Right ventricle myocardium superior (tissue), 1 donor: ENCODE measurements at places on chromosomes 6 and 20.
A peak's percentile ranks its signal among the peaks of the same experiment; 100 is the strongest.

GRCh38 chr6:137058037-137058436, 13.3 kb upstream of the IL20RA start:
- DNase-seq = no peak

- DNase-seq = no peak
These were observed 9.2 kb downstream of the GPX5 start for GRCh38 chr6:28534875-28535274.

GRCh38 chr20:38337561-38338140, 8.6 kb upstream of the LBP start:
- DNase-seq = no peak

DNA sequence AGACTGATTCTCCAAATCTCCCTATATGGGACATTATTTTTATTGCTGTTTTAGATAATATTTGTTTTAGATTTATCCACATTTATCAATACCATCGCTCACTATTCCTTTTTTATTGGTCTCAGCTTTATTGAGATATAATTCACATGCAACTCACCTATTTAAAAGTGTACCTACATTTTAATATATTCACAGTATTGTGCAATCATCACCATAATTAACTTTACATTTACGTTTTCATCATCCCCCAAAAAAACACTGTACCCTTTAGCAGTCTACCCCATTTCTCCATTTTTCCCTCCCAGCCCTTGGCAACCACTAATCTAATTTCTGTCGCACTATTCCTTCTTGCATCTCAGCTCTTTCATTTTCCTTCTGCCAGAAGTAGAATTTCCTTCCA, 110.8 kb upstream of the HDAC2 start:
- no peak for DNase-seq

- DNase-seq = no peak
These were observed 43.6 kb downstream of the ZDHHC14 start for GRCh38 chr6:157424491-157425020.

DNA sequence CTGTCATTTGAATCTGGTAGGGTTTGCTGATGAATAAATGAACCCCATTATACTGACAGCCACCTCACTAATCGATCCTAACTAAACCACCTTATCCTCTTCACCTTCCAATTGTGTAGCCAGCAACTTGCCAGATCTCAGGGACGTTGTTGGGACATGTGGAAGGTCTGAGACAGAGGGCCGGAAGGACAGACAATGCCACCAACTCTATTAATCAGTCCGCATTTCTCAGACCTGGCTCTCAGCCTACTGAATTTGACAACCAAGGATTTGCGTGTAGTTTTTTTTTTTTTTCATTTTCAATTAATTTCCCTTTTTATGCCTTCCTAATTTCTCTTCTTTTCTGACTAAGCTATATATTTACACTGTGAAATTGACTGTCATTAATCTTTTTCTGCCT, 122.5 kb downstream of the CARMIL1 start:
- no peak for DNase-seq

- peak; percentile 90 for DNase-seq
These were observed 119.5 kb upstream of the CD93 start for GRCh38 chr20:23205611-23206041.

GRCh38 chr20:3068986-3069900, 2.2 kb upstream of the OXT start:
- DNase-seq = no peak

DNA sequence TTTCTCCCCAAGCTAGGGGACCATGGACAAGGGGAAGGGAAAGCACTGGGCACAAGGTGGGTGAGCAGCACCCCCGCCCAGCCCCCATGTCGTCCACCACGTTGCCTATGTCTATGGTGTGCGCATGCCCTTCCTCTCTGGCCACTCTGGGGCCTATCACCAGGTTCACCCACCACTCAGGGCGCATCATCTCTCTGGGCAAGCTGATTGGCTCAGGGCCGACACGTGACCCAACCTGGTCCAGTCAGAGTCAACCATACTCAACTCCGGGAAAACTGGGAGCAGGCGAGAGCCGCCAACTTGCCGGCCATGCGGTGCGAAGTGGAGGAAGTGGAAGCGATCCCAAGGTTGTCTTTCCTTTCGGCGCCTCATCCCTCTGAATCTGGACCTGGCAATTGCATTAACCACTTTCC, 25.9 kb downstream of the ACSS1 start:
- no peak for DNase-seq

DNA sequence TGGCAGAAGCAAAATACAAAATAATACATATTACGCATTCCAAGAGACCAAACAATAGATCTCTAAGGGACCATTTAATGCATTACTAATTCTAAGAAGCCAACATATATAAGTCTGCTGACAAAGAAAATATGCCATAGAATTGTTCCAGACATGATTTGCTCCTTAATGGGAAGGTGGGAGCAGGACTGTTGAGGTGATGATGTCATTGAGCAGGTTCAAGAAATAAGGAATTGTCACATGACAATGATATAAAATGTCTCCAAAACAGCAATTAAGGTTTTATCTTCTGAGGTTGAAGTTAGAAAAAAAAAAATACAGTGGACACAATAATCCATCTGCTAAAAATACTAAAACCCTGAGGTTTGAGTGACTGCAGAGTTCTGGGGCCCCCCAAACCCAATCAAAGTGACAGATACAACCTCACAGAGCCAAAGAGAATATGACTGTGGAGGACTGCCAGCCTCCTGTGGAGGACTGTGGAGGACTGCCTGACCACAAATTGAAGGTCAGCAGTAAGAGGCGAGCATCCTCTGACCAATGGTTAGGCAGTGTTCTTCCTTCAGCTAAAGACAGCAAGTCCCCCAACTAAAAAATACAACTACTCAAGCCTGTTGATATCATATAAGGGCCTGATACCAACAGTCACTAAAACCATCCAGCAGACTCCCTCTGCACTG, 39.0 kb downstream of the TOMM6 start:
- DNase-seq = no peak

GRCh38 chr6:130560231-130560630, 194.4 kb downstream of the TMEM200A start:
- DNase-seq = no peak

DNA sequence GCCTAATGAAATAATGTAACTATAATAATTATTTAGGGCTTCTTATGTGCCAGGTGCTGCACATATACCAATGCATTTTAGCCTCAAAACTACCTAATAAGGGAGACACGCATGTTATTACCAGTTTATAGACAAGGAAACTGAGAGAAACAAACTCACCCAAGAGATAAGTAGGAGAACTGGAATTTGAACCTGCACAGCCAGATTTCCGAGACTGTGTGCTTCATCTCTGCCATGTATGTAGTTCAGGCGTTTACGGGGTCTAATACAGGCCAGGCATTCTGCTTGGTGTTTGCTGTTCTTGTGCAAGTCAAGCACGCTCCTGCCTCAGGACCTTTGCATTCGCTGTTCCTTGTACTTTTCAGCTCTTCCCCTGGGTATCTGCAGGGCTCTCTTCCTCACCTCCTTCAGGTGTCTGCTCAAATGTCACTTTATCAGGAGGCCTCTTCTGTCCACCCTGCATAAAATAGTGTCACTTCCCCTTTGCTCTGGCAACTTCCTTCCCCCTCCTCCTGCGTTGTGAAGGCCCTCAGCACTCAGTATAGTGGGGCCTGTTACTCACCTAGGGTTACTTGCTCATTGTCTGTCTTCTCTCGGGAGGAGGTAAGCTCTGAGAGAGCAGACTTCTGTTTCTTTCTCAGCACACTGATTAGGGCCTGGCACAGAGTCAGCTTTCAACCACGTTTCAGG, 6.1 kb upstream of the NSFL1C start:
- DNase-seq = no peak

- DNase-seq = peak; percentile 88
These were observed 35.2 kb upstream of the HLA-G start for GRCh38 chr6:29792123-29793035.

DNA sequence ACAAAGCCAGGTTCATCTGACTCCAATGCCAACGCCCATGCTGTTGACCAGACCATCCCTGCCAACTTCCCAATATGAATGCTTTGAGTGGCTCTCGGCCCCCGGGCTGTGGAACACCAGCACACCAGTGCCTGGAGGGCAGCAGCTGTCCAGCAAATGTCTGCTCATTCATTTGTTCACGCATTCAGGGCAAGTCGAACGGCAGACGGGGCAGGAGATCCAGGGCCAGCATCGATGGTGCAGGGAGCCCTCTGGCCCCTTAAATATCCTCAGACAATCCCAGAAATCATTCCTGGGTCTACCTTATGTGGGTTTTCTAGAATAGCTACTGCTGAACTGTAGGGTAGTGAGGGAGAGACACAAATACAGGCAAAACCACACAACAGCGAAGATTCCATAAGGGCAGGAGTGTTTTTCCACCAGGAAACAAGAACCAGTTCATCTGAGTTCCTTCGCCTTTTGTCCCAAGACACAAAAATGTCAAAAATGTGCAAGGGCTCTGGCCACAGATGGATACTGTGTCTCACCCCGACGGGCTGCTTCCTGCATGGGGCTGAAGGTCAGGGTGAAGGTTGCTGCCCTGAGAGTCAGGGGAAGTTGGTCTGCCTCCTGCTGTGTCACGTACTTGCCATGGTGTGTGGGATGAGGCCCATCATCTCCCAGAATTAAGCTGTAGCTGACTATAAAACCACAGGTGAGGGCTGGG, 15.5 kb downstream of the RIPOR3 start:
- DNase-seq = no peak

GRCh38 chr6:87118054-87118453, 23.1 kb upstream of the CGA start:
- no peak for DNase-seq

GRCh38 chr6:87561017-87561416, 28.8 kb downstream of the RARS2 start:
- DNase-seq = no peak

GRCh38 chr6:2914318-2914660, 11.2 kb upstream of the SERPINB9 start:
- no peak for DNase-seq

- DNase-seq = no peak
These were observed 144.0 kb downstream of the FLRT3 start for GRCh38 chr20:14193443-14193842.

GRCh38 chr6:73980096-73980495, 284.1 kb downstream of the CD109 start:
- DNase-seq = no peak

GRCh38 chr6:23154159-23154558, 584.8 kb downstream of the HDGFL1 start:
- DNase-seq = no peak

DNA sequence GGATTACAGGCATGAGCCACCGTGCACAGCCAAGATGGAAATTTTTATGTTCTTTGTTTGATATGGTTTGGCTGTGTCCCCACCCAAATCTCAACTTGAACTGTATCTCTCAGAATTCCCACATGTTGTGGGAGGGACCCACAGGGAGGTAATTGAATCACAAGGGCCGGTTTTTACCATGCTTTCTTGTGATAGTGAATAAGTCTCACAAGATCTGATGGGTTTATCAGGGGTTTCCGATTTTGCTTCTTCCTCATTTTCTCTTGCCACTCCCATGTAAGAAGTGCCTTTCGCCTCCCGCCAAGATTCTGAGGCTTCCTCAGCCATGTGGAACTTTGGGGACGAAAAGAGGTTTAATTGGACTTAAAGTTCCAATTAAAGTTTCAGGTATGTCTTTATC, 14.6 kb downstream of the EEF1A1 start:
- no peak for DNase-seq

- no peak for DNase-seq
These were observed 38.8 kb downstream of the MAP7 start for GRCh38 chr6:136511397-136511796.

GRCh38 chr6:36444470-36444869, 1.7 kb downstream of the KCTD20 start:
- no peak for DNase-seq

DNA sequence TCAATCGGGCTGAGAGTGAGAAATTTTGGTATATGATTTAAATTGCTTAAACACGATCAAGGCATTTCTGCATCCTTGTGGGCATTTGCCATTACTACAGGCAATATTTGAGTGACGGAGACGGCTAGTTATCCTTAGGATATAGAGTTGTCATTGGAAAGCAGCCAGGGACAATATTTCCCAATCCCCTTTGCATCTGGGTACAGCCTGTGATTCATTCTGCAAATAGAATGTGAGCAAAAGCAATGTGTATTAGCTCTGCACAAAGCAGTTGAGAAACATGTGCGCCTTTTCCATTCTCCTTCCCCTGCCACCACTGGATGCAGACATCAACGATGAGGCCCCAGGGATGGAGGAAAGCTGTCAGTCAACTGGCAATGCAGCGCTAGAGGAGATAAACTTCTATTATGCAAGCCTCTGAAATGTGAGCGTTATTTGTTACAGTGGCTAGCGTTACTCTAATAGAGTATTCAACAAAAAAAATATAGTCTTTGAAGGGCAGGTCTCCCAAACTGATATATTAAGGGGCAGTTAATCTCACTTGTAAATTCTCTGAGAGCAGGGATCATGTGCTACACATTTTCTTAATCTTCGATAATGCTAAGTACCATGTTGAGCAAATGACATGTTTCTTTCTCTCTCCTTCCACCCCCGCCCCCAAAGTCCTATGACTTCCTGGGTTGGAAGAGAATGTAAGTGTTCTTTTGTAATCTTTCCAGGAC, 37.1 kb upstream of the NCOA3 start:
- peak; percentile 73 for DNase-seq

GRCh38 chr6:33589731-33590530, 9.9 kb upstream of the BAK1 start:
- DNase-seq = peak; percentile 67

GRCh38 chr6:135071541-135071940, 16.9 kb upstream of the HBS1L start:
- no peak for DNase-seq

- no peak for DNase-seq
These were observed 27.5 kb downstream of the SUN5 start for GRCh38 chr20:32976746-32977145.

- DNase-seq = no peak
These were observed 56.1 kb upstream of the NKAIN2 start for GRCh38 chr6:123747515-123747914.

GRCh38 chr20:2140561-2140960, 38.9 kb downstream of the STK35 start:
- peak; percentile 85 for DNase-seq

DNA sequence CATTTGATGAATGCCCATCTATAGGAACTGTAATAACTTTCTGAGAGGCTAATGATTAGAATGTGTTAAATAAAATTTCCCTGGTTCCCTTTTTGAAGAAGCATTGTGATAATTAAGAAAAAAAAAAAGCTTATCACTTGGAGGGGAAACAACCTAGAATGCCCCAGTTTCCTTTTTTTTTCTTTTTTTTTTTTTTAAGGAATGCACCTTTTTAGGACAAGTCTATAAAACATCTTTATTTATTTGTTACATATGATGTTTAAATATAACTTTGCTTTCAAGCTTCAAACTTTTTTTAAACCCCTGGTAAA, 7.3 kb upstream of the MRPS10 start:
- no peak for DNase-seq

DNA sequence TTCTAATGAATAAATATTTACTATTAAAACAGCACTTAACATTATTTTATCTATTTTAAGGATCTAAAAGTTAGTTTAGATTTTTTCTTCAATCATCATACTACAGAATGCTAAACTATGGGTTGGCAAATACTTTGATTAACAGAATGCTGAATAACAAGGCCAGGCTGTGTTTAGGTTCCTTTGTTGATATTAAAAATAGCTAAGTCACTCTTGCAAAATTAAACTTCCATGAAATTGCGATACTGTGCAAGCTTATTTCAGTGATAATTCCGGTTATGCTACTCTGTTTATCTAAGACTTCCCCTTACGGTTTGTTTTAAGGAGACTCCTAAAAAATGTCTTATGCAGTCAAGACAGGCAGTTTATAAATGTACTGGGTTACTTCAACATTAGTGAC, 2.8 kb downstream of the RNF24 start:
- DNase-seq = no peak

- no peak for DNase-seq
These were observed 26.9 kb downstream of the FOXF2 start for GRCh38 chr6:1416191-1416760.
